ENCODE measurements at places on chromosomes 11 and 22.

GRCh38 chr11:70616317-70616716 is 218.0 kb downstream of the CTTN start:
- no peak for DNase-seq

GRCh38 chr11:36441610-36442208 is 68.4 kb downstream of the TRAF6 start:
- no peak for DNase-seq

DNA sequence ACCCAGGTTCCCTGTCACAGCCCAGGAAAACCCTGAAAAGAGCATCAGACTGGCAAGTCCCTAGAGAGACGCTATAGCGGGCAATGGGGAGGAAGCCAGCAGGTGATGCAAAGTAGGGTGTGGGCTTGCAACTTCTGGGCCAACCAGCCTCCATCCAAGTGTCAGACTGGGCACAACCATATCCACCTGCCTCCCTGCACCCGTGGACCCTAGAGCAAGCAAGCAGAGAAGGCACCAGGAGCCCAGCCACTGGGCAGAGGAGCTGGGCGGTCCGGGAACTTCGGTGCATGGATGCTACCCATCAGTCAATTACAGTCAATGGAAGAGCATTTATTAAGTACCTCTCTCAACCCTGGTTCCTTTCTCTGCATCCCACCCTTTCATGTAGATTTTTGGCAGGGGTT is 2.8 kb downstream of the NECTIN1 start:
- no peak for DNase-seq

DNA sequence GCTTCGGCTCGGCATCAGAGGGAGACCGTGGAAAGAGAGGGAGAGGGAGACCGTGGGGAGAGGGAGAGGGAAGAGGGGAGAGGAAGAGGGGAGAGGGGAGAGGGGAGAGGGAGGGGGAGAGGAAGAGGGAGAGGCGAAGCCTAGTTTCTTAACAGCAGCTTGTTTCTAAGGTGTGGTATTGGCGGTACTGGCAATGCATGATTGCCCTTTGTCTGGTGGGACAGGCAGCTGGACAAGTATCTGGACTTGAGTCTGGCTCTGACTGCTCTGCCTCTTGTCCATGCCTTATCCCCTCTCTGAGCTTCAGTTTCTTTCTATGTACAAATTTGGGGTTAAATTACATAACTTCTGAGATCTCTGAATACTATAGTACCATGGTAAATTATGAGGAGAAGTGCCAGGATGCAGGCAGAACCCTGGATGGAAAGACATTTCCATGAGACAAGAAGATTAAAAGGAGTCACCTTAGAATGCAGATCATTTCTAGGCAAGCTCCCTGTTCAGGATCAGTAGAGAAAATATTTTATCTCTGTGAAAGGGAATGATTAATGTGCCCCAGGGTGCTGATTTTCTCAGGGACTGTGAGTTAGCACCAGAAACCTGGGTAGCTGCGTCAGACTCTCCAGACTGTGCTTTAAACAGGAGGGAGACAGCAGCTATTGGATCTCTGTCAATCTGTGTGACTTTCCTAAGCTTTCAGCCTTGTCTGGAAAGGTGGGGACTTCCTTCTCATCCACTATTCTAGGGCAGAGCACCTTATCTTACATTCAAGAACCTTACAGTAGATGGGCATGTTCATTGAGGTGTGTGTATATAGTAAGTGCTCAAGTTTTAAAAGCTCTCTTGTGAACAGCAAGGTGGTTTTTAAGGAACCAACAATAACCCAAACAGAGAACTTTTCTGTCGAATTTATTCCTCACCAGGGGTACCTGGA is 31.9 kb upstream of the CCDC90B start:
- no peak for DNase-seq

- DNase-seq: no peak
Measured at GRCh38 chr11:115087791-115088190, 409.5 kb downstream of the NXPE2 start.

DNA sequence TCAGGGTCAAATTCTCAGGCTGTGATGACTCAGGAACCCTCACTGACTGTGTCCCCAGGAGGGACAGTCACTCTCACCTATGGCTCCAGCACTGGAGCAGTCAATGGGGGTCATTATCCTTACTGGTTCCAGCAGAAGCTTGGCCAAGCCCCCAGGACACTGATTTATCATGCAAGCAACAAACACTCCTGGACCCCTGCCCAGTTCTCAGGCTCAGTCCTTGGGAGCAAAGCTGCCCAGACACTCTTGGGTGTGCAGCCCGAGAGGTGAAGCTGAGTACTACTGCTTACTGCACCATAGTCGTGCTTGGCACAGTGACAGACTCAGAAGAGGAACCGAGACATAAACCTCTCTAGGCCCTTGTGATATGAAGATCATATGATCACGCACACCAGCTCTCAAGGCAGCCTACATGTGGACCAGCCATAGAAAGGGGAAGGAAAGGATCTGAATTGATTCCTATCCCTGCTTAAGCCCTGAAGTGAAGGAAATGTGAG is 58.2 kb downstream of the ZNF280B start:
- no peak for DNase-seq

- no peak for DNase-seq
Measured at GRCh38 chr11:68039526-68040086, 781 bp downstream of the TCIRG1 start.

- no peak for DNase-seq
Measured at GRCh38 chr11:92286709-92287108, 62.1 kb downstream of the FAT3 start.

Data from C1 segment of cervical spinal cord (tissue), 14 donors.